ENCODE measurements at places on chromosomes 1 and 21.

DNA sequence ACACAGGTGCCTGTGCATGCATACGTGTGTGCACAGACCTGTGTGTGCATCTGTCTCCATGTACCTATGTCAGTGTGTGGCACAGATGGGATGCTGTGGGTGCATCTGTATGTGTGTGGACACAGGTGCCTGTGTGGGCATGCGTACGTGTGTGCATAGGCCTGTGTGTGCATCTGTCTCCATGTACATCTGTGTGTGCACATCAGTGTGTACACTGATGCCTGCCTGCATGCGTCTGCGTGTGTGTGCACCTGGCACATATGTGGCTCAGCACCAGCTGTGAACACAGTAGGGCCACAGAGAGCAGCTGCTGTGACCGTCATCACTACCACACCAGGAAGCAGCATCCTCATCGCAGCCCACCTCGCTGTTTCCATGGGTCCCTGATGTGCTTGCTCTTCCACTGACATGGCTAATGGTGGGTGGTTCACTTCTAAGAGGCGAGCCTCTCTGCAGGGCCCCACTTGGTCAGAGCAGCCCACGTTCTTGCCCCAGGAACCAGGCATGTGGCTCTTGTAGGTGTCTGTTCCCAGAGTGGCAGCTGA lies 9.6 kb upstream of the SPATC1L start:
- DNase-seq: no peak

DNA sequence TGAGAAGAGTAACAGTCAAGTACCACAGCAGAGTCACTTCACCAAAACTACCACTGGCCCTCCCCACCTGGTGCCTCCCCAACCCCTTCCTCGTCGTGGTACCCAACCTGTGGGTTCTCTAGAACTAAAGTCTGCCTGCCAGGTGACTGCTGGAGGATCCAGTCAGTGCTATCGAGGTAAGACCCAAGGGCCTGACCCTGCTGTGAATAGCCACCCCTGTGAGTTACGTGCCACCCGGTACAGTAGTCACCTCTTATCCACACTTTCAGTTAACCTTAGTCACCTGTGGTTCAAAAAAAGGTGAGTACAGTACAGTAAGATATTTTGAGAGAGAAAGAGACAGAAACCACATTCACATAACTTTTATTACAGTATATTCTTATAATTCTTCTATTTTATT lies 16.5 kb downstream of the TTF2 start:
- DNase-seq: no peak

DNA sequence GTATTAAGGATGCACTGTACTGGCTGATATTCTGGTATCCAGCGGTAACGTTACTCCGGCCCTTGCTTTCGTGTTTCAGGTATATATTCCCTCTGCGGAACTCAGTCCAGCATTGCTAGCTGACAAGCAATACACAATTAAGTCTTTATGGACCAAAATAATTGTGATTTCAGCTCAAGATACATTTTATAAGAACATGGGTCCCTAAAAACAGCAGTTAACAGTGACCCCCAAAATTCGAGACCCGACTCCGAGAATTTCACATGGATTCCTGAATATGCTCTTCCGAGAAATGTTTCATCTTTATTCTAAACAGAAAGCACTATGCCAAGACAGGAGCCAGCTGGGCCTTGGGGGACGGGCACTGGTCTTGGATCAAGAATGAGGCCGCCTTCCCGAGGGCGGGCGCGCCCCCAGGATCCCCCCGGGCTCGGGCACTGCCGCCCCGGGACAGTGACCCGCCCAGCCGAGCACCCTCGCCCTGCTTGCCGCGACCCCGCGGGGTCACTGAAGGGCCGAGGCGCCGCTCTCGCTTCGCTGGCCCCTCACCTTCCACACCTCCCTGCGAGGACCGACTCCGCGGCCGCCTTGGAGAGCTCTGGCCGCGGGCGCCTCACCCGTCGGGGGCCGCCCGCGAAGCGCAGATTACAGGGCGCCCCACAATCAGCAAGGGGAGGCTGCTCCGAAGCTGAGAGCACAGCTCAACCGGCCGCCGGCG lies 610 bp downstream of the SCYL3 start:
- DNase-seq: peak; percentile 16

DNA sequence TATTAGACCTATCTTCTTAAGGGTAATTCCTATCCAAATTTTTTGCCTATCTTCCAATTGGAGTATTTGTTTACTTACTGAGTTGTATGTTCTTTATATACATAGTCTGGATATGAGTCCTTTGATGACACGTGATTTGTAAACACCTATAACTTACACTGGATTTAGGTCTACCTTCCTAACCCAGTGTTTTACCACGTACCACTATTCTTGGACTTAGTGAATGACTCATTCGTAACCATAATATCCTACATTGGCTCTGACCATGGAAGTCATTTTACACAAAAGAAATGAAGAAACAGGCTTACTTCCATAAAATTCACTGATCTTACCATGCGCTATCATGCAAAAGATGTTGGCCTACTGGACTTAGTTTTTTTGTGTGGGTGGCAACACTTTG lies 23.9 kb upstream of the ZZZ3 start:
- no peak for DNase-seq

GRCh38 chr21:28167366-28167765 lies 825.3 kb downstream of the LTN1 start:
- DNase-seq: no peak

GRCh38 chr1:58964428-58964827 lies 180.6 kb upstream of the JUN start:
- DNase-seq: no peak

DNA sequence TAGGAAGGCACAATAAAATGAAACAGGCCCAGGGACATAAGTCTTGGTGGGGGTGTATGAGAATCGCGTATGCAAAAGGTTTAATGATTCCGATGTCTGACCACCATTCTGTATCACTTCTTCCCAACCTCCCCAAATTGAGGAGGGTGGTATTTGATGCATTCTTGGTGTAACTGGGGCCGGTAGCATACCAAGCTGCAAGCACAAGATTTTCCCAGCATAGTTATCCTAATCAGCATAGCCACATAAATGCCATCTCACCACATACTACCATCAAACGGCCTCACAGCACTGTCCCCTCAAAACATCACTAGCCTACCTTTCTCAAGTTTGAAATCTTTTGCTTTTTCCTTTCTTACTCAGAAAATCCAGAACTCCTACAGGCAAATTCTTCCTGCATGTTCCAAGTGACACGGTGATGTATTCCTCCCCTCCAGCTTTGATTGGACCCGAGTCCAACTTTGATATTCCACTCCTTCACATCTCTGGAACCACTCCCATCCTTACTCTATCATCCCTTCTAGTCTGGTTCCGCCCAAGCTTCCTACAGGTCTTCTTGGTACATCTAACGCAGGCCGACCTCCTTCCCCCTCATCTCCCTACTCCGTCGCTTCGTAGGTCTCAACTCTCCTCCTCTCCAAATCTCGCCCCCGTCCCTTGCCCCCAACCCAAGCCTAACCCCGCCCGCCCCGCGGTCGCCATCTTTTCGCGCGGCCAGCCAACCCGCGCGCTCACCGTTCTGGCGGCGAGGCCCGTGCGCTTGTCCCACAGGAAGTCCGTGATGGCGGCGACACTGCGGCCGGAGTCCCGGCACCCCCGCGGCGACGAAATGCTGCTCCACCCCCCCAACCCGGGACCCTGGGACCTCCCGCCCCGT lies 600 bp downstream of the CLK2 start:
- no peak for DNase-seq

- DNase-seq: no peak
Observed at GRCh38 chr1:160146107-160146506, 5.3 kb upstream of the ATP1A4 start.

GRCh38 chr1:107262467-107263286 lies 121.8 kb downstream of the NTNG1 start:
- DNase-seq: no peak

DNA sequence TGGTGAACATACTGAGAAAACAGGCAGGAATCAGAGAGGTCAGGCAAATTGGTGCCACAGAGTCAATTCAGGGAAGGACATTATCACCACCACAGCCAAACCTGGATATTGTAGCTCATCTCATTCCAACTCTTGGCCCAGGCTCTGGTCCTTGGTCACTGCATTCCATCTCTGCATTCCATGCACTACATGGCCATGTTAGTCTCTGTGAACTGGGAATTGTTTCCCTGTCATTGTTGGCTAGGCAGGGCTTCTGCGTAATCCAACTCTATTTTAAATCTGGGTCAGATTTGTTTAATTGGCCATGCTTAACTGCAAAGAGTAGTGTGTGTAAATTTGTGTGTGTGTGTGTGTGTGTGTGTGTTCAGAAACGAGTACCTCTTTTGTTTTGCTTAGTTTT lies 837.6 kb upstream of the ADAMTS5 start:
- no peak for DNase-seq

DNA sequence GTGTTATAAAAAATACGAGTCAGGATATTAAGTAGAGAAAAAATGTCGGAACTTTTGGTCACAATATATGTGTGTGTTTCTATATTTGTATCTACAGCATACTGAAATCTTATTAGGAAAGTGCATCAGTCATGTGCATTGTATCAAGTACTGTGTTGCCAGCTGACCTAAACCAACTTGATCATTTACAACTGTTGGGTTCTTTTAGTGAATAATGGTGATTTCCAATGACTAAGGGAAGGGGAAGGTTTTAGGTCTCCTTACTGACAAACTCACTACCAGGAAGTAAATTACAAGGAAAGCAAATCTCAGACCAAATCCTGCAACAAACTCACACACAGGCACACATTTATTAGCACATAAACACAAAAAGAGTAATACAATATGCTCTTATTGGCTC lies 142.7 kb downstream of the TSEN15 start:
- no peak for DNase-seq

GRCh38 chr1:75785320-75785982 lies 605 bp upstream of the RABGGTB start:
- no peak for DNase-seq

DNA sequence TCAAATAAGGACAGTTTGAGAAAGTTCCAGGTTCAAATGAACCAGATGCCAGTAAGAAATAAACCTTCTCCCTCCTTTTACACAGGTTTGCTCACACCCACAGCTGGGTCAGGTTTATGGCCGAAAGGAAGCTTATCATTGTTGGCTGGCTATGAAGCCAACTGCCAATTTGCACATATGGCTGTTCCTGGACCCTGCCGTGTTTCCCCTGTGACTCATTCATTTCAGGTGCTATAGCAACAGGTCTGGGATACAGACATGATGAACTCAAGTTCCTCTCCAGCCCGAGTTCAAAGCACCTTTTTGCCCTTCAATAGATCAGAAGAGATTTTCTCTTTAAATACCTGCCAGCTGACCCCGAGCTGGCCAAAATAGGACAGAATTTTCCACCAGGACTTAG lies 134.4 kb upstream of the SMYD2 start:
- DNase-seq: no peak

DNA sequence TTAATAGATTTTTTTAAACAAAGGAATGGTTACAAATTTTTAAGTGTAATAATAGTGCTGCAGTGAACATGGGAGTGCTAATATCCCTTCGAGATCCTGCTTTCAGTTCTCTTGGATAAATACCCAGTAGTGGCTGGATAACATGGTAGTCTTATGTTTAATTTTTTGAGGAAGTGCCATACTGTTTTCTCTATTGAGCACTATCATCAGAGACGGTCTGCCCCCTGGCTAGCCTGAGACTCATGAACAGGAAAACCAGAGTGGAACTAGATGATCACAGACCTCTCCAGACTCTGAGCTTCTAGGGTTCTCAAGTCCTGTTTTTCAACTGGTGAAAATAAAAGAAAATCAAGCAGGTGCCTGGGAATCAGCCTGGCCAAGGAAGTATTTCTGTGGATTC lies 97.3 kb upstream of the MARK1 start:
- DNase-seq: no peak

DNA sequence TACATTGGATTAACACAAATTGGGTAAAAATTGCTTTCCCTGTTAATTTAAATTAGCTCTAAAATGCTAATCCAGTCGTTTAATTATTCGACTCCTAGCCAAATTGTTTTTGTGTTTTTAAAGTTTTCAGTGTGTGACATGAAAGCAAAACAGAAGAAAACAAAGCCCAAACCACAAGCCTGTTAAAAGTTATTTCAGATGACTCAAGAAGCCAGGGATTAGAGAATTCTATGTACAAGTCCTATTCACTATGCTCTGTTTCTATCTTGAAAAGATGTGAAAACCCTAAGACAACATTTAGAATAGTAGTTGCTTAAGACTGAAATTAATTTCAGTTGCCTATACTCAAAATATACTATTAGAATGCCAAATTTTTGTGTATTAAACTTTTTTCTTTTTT lies 294.8 kb upstream of the ADAMTS5 start:
- DNase-seq: no peak

- no peak for DNase-seq
Observed at GRCh38 chr21:38243732-38244406, 12.9 kb upstream of the KCNJ15 start.

DNA sequence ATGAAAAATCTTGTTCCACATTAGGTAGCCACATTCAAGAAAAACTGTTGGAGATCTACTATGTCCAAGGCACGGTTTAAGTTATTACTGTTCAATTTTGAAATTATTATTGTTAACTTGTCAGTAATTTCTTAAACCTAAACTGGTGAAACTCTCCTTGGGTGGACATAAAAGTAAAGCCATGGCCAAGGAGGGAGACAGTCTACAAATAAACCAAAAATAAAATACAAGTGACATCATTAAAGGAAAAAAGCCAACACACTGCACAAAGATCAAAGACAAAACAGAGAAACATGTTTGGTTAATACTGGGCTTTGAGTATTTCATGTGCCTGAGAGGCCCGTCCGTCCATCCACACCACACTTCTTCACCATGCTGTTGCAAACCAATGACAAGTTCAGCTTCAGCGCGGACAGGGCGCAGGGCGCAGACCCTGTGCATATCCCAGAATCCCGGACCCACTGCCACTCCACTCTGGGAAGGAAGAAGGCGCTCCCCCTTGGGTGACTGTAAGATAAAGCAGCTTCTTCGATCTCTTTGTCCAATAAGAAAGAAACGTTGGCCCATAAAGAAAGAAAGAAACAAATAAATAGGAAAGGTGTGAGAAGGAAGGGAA lies 918 bp upstream of the RASAL2 start:
- DNase-seq: no peak

DNA sequence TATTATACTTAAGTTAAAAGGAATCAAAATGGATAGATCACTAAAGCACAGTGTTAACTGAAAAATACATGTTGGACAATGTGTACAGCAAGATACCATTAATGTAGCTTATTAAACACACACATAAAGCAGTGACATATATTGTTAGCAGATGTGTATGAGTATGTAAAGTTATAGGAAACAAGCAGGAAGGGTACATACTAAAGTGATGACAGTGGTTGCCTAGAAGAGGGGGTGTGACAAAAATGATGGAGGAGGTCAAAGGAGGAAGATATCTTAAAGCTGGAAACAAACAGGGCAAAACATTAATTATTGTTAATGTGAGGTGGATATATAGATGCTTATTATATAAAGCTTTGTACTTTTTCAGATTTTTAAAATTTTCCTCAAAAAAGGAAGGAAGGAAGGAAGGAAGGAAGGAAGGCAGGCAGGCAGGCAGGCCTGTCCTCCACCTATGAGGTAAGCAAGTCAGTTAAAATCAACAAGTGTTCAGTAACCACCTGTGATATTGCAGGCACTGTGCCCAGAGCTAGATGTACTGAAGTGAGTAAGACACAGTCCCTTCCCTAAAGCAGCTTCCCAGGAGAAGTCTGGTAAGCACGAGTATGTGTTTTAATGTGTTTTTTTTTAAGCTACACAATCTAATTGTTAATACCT lies 252.9 kb upstream of the NR5A2 start:
- no peak for DNase-seq
